ENCODE measurements at places on chromosomes 5 and 9.

DNA sequence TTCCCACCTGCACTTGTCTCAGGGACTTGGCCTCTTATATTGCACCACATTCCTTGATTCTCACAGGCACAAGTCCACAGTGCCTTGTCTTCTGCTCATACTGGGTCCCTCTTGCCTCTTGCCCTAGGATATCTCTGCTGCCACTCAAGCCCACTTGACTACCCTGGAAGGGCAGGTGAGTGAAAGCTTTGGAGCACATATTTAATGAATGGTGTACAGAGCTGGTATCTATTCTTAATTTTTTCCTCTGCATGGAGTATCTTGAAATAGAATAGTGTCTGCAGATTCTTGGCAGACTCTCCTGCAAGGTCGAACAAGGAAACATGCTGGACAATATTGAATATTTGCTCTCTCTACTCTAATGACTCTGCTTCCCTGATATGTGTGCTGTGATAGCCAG, 1248.0 kb downstream of the MAT2B start:
- no peak for DNase-seq

DNA sequence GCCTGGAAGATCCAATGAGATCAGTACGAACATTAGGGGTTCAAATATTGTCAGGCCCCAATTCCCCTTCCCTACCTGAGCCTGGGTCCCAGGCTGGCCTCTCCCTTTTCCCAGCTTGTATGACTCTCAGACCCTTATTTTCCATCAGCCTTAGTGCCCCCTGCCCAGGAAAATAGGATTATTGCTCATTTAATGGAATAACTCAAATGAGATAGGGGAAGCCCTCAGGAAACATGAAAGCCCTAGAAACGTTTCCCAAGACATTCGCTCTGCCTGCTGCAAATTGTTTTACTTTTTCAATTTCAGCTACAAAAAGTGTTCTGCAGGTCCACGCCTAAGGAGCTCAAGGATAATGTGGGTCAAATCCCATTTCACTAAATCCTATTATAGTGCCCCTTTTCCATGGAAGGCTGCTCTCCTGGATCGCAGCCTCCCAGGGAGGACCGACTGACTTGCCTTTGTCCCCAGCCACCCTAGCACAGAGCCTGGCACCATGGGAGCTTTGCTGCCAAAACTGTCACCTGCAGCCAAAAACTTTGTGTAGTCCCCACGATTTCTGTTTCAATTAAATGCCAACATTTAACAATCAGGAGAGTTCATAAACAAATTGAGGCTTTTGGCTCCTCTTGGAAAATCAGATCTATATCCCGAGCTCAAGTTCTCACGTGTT, 46.9 kb downstream of the THOC3 start:
- no peak for DNase-seq

GRCh38 chr5:181259974-181260719, 796 bp downstream of the TRIM52 start:
- no peak for DNase-seq

DNA sequence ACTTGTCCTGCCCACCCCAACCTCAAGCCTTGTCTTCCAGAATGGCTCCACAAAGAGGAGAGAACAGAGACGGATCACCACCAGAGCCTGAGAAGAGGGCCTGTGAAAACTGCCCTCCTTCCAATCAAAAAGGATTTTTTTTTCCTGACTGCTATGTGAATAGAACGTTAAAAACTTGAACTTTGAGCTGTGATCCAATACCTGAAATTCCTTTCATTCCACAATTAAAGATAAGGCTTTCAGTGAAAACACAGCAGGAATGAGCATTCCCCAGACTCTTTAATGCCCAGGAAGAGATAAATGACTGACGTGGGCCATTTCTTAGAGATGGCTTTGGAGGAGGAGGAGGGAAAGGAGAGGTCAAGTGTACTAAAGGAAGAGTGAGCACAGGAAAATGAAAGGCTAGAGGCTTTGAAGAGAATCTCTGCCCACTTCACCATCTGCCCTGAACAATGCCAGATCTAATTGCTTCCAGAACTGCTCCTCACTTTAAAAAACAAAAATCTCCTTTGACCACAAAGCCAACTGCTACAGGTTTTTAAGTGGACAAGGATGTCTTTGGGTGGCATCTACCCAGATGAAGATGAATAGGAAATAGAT, 177.9 kb upstream of the MAP3K1 start:
- no peak for DNase-seq

DNA sequence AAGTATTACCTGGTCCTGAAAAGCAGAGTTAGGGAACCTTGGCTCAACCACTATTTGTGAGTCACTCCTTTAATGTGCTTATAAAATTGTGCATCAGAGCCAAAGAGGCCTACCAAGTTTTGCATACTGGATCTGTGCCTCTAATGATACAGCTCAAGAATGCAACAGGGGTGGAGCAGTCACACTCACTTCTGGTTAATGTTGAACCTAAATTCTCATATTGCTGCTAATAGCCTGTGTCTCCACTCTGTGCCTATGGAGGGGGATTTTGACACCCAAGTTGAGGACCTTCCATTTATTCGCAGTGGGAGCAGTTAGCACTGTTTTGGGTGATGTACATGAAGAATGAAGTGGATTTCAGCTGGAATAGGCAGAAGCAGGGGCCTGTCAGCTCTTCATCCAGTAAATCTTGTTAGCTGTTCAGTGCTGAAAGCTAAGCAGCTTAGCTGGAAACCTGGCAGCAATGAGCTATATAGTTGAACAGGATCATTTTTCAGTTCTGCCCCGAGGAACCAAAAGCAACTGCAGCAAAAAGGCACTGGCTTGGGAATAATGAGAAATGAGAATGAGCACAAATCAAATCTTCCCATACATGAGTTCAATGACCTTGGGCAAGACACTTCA, 9.7 kb downstream of the SH3TC2 start:
- no peak for DNase-seq

Data from 8988T (cell line).